Muscle of leg (tissue), 16 donors: ENCODE measurements at places on chromosomes 11 and 22. TPM values are rescaled to one million over a fixed set of nuclear protein-coding genes. Genes with fewer than 3 reads are reported as not detected.

CD3E gene
- total RNA-seq, result 0.13 TPM

FUT4 gene
- 5.0 TPM for total RNA-seq

NRIP3 gene
- 1.6 TPM for total RNA-seq

RNF26 gene
- total RNA-seq, result 3.0 TPM

MTCH2 gene
- 51.1 TPM for total RNA-seq

ZNF408 gene
- total RNA-seq, result 5.8 TPM

HBB gene
- total RNA-seq, result 755 TPM

TMPRSS13 gene
- total RNA-seq, result 0.09 TPM

MAJIN gene
- not detected for total RNA-seq

IL10RA gene
- total RNA-seq, result 4.8 TPM

GAL3ST3 gene
- total RNA-seq, result 0.80 TPM

OR4C11 gene
- total RNA-seq, result not detected

SAA4 gene
- not detected for total RNA-seq

RFPL1 gene
- total RNA-seq, result not detected

PLAAT5 gene
- 2.1 TPM for total RNA-seq

GAL gene
- 0.40 TPM for total RNA-seq

STK33 gene
- 3.8 TPM for total RNA-seq
